ENCODE measurements at places on chromosomes 13 and 19.
A peak's percentile ranks its signal among the peaks of the same experiment; 100 is the strongest.

- DNase-seq: no peak
These were observed 70.3 kb downstream of the PIBF1 start for GRCh38 chr13:72852207-72852606.

GRCh38 chr13:105343134-105343806, 1192.2 kb downstream of the EFNB2 start:
- no peak for DNase-seq

DNA sequence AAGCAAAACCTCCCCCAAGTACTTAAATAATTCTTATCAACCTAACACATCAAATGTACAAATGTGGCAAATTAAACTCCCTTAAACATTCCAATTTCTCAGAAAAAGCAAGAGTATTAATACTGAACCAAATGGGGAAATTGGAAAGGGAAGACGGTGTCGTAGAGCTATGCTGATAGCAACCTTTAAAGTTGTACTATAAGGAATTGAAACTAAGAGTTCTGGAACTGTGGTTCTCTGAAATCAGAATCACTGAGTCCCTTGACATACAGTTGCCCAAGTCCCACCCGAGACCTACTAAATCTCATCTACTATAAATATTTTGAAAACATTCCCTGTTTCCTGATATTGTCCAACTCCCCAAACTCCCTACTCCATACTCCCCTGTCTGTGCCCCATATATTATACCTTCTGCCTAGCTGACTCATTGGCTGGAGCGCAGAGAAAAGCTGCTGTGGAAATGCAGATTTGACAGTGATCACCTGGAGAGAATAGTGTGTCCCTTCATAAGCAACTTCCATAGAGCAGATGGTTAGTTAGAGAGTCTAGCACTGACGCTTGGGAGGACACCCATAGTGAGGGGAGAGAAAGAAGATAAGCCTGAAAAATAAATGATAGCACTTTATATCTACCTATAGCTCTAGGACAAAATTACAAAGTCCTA, 51.4 kb upstream of the ITM2B start:
- DNase-seq: no peak

GRCh38 chr13:40479196-40479845, 187.1 kb downstream of the FOXO1 start:
- DNase-seq: peak; percentile 72

- no peak for DNase-seq
These were observed 18.9 kb upstream of the TFDP1 start for GRCh38 chr13:113565526-113566226.

DNA sequence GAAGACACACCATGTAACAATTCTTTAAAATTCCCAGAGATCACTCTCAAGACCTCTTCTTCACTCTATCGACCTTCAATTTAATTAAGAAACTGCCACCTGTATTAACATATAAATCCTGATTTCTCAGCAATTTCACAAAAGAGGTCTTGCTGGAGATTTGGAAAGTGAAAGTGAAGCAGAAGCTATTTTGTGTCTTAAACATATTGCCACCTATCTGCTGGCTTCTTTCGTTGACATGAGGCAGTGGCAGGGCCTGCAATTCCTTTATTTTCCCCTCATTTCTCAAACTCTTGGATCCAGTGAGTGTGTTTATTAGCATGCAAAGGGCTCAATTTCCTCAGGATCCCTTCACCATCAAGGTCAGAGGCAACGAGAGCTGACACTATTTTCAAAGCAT, 780.2 kb upstream of the SLITRK1 start:
- DNase-seq: no peak

DNA sequence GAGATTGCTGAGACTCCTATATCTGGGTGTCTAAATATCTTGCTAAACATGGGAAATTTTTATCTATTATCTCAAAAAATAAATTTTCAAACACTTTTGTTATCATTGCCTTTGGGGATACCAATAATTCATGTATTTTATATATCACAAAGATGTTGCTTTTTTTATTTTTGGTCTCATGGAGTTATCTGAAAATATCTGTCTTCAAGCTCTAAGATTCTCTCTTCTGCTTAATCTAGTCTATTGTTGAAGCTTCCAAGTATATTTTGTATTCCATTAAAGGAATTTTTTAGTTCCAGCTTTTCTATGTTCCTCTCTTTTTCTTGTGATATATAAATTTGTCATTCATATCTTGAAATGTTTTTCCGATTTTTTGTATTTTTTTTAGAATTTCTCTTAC, 812.0 kb downstream of the DACH1 start:
- DNase-seq: no peak

GRCh38 chr13:47237571-47237970, 340.7 kb upstream of the HTR2A start:
- no peak for DNase-seq

DNA sequence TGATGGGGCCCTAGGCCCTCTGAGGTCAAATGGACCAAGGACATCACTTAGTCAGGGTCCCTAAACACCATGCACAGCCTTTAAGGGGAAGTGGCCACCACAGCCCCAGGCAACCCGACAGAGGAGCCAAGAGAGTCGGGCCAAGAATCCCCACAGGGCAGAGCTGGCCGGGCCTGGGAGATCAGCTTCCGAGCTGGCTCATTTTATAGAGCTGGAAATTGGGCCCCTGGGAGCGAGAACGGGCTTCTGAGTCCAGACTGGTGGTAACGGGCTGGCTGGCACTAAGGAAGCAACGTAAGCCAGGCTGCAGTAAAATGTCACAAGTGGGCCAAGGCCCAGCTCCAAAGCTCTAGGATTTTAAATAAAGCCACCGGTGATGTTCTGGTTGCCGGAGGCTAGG, 51.1 kb downstream of the HSPH1 start:
- no peak for DNase-seq

GRCh38 chr19:57338877-57339276, 12.2 kb upstream of the ZNF304 start:
- DNase-seq: no peak

GRCh38 chr19:1088416-1089010, 6.7 kb downstream of the POLR2E start:
- DNase-seq: no peak

DNA sequence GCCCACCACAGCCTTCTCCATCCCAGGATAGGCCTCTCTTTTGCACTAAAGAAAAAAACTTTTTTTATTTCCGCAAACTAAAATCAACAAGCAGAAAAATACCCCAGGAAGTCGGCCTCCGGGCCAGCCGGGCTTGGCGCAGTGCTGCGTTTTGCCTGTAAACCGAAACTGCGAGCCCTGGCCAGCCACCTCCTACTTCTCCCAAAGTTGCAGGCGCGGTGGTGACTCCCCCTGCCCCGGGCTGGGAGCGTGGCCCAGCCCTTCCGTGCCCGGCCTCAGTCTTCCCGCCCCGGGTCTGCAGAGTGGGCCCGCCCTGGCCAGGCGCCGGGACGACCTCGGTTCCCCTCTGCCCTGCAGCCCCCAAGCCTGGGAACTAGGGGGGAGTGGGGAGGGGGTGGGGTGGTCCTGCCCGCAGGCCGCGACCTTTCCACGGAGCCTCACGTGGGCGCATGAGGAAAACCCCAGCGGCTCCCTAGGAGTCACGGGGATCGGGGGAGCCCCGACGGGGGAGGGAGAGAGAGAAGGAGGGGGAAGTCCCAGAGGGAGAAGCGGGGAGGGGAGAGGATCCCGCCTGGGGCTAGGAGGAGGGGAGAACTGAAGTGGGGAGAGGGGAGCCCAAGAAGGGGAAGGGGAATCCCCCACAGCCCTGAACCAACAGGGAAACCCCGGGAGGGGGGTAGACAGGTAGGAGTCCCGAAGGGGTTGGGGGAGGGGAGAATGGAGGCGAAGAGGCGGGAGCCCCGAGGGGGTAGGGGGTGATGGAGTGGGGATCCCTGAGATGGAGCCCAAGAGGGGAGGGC, 3.0 kb downstream of the GADD45B start:
- no peak for DNase-seq

DNA sequence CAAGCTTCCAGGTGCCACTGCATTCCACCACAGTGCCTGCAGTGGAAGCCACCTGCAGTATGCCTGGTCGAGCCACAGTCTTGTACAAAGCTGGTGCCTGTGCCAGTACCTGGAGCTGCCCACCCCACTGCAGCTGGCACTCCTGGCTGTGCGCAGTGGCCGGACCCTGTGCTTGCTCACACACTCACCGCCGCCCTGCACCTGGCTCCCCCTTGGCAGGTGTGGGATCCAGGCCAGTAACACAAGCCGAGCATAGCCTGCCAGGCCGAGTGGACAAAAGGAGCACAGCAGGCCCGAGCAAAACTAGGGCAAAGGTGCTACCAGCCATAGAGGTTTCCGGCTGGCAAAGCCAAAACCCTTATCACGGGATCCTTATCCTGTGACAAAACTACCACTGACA, 18.5 kb downstream of the UGGT2 start:
- no peak for DNase-seq

DNA sequence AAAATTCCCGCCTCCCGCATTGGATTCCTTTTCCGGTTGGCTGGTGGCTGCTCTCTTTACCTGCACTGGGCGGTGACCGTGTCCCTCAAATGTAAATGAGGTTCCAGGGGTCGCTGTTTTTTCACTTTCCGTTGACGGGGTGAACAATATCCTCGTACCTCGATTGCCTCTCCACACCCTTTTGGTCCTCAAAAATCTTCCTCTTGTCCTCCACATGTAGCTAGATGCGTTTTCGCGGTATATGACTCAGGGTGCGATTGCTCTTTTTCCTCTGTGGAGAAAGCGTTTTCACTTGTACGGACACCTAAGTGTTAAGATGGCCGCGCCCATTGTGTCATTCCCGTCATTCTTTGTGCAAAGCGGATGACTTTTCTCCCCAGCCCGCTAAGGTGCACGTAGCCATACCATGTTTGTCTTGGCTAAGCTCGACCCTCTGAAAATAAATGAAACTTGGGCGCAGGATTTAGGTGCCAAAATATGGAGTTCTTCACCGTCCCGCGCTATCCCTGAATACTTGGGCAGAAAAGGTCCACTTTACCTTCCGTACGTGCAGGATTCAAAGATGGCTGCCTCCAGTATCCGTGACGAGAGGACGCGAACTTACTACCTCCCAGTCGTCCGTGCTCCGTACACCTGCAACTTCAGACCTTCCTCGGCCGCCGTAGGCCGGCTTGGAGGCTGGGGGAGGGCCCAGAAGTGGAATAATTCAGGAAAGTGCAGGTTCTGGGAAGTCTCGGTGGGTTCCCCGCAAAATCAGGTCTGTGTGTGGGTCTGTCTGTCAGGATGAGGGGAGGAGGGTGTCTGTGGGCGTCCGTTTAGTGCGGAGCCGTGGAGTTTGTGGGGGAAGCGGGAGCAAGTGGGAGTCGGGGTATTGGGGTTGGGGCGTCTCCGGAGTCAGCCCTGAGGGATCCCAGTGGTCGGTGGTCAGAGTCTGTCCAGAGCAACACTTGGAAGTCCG, at the start of gene ZNF613:
ZNF613 (plus strand) TSS at position 689 of the 958 bp plus-strand sequence. CDS start 8,749 bp downstream, outside the sequence.
- DNase-seq: peak; percentile 98

DNA sequence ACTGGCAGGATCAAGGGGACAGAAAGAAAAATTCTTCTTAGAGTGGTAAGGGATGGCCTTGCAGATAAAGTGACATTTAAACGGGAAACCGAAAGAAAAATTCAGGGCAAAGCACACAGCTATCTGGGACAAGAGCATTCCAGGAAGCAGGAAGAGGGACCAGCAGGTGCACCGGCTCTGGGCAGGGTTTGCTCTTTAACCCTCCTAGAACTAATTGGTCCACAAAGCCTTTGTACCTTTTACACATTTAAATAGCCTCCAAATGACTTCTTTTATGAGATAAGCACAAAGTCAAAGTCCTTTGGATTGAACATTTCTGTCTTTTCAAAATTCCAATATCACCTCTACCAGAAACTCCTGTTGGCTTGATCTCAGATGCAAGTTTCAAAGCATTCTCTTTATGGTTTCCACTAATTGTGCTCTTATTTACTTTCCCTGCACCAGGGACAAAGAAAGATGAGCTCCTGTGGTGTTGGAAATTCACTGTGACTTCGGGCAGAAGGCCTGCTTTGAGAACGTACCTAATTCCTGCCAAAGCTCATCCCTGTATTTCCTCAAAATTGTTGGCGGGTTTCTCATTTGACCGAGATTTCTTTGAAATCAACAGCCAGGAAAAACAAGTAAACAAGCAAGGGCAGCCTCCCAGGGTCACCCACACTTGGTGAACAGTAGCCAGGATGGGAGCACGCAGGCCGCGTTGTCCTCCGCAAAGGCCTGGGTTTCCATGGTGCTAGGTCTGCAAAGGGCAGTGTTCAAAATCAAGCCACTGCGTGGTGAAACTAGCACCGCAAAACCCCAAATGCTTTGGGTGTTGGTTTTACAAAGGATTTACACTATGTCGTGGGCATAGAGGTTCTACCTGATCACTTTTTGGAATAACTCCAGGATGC, 98.6 kb downstream of the IRS2 start:
- DNase-seq: no peak

DNA sequence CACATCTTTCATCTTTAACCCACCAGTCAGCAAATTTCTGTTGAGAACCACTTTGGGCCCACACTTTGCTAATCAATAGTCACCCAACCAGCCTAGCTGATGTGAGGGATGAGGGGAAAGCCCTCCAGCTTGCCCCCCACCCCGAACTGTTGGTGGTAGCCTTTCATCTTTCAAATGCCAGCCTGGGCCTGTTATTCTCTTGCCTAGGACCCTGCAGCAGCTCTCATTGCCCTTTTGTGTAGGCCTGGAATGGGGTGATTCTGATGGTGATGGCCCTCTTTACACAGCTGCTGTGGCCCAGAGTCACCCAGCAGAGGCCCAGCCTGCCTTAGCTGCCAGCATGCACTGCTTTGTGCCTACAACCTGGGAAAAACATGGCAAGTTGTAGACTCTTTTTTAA, 294.5 kb downstream of the SLC7A1 start:
- DNase-seq: no peak

DNA sequence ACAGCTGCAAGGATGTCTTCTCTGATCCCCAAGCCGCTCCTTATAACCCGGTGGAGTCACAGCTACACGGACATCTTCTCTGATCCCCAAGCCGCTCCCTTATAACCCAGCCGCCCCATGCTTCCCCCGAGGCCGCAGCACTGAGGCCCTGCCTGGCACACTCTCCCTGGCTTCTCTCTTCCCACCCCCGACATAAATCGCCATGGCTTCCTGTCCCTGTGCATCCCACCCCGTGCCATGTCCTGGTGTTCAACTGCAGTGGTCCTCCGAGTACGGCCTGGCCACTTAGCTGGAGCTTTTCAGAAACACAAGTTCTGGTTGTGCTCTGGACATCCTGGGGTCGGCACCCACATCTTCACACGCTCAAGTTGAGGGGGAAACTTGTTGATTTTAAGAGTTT, 60.4 kb downstream of the RASA3 start:
- DNase-seq: no peak

- no peak for DNase-seq
These were observed 13.6 kb upstream of the KPNA3 start for GRCh38 chr13:49806126-49806536.

DNA sequence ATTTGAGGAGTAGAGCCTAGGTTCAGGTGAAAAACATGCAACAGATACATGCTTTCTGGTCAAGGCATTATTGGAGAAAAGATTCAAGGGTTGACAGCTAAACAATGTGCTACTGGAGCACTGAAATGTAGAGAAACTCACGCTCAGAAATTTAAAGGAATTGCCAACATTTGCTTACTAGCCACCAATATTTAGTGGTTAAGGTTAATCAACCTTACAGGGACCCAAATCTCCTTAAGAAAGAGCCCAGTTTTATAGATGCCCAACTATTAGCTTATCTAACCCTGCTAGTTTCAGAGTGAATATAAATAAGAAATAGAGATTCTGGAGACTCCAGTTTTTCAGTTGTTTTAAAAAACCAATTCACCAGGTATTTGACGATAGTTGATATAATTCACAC, 203.6 kb downstream of the DACH1 start:
- DNase-seq: no peak

Measured in brain (organoid and tissue), 16 donors.